ENCODE measurements at places on chromosomes 2 and 18.

GRCh38 chr2:59680863-59681262, 872.6 kb downstream of the BCL11A start:
- no peak for DNase-seq

DNA sequence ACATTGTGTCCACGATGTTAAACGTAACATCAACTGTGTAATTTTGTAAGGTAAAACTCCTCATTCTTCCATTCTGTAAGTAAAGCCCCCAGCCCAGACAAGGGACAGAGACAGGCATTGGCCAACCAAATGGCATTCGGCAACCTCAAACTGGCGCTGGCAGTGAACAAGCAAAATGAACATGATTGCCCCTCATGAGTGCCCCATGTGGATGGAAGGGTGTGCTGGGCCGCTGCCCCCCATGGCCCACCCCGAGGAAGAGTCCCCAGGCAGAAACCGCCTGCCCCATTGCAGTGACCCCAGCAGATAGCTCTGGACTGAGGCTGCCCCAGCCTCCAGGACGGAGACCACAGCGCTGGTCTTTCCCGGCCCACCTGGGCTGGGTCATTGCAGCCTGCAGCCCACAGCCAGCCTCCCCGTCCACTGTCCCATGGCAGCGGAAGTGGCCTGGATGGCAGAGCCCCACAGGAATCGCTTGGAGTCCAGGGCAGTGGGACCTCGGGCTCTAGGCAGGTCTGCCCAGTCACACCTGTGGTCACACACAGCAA, 220.2 kb downstream of the HDAC4 start:
- DNase-seq = no peak

DNA sequence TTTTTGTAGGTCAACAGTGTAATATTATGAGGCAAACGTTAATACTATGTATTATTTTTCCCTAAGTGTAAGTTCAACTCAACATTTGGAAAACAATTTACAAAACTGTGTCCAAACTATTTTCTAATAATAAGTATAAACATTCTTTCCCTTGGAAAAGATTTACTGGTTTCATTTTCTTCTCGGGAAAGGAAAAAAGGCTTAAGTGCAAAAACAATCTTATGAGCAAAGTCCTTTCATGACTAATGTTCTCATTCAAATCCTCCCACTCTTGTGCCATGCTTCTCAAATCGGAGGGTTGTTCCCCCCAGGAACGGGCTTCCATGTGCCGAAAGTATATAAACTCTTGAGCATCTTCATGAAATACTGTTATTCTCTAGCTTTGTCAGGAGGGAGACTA, 19.8 kb upstream of the L3MBTL4 start:
- no peak for DNase-seq

DNA sequence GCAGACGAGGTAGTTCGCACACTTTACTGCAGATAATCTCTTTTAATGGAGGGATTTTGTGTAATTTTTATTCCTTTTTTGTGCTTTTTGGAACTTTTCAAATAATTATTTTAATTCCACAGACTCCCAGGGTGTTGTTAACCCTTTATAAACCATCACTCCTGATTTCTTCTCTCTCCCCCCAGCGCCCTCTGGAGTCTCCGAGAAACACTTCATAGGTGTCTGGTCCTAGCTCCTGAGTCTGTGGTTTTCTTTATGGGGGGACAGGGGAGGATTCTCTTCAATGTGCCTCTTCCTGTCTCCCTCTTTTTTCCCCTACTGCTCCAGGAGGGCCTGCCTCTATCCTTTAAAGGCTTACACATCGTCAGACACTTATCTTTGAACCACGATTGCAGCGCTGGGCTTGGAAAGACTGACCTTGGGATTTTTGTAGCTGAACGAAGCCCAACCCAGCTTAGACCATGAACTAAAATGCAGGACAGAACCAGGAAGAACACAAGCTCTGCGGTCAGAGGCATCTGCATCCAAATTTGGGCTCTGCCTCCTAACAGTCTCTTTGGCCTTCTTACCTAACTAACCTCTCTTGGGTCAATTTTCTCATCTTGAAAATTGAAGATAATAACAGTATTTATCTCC, 7.1 kb upstream of the PKDCC start:
- no peak for DNase-seq

DNA sequence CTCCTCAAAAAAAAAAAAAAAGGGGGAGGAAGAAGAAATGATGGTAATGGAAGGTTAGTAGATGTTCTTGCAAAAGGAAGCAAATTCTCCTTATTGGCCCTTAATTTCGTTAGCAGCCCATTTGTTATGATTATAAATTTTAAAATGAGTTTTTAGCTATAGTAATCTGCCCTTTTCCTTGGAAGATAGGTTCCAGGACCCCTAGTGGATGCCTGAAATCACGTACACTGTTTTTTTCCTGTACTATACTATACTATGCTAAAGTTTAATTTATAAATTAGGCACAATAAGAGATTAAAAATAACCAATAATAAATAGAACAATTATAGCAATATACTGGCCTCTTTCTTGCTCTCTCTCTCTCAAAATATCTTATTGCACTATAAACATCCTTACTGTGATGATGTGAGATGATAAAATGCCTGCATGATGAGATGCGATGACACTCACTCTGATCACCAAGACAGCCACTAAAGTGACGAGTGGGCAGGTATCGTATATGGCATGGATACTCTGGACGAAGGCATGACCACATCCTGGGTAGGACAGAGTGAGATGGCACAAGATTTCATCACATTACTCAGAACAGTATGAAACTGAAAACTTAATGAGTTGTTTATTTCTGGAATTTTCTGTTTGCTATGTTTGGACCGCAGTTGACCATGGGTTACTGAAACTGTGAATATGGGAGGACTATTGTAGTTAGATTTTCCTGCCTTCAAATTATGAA, 87.2 kb downstream of the KCTD18 start:
- no peak for DNase-seq

GRCh38 chr2:110867078-110867477, 134.7 kb downstream of the ACOXL start:
- DNase-seq = no peak

- no peak for DNase-seq
Measured at GRCh38 chr2:45905632-45905958, 254.1 kb downstream of the PRKCE start.

DNA sequence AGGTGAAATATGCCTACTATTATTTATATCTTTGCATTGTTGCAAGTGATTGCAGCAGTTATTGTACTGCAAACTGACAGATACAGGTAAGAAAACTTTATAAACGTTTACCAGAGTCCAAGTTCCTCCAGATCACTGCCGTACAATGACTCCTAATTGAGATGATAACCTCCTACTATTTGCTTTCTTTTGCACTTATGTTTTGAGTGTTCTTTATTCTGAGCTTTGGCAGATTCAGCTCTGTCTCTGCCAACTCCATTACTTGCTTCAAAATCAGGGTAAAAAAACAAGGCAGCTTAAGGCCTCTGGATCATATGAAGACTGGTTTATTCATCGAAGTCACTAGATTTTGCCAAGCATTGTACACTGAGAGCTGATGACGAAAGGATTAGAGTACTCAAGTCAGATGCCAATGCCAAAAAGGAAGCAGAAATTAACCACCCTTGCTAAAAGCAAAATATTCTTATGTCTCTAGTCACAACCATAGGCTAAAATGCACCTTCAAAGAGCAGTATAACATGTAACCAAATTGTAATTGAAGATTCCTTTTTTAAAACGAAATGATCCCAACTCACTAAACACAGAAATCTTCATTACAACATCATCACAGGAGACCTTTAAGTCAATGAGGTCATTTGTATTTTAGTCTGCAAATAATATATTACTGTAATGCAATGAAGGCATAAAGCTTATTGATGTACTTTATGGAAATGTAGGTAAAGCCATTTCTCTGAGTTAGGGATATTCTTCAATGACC, 10.5 kb upstream of the IKZF2 start:
- DNase-seq = no peak

- peak; percentile 53 for DNase-seq
Measured at GRCh38 chr2:134671513-134671912, 47.3 kb downstream of the TMEM163 start.

GRCh38 chr2:15840148-15840547, 100.2 kb upstream of the MYCN start:
- peak; percentile 1 for DNase-seq
